ENCODE measurements at places on chromosomes 1 and 21. TPM values are rescaled to one million over a fixed set of nuclear protein-coding genes. Genes with fewer than 3 reads are reported as not detected.

- no peak for DNase-seq
Observed at GRCh38 chr21:42162831-42163510, 56.0 kb upstream of the ABCG1 start.

GRCh38 chr1:41508290-41508689, 23.8 kb upstream of the EDN2 start:
- no peak for DNase-seq

The ESRRG gene
- total RNA-seq, result not detected

The SMCP gene
- total RNA-seq, result not detected

DNA sequence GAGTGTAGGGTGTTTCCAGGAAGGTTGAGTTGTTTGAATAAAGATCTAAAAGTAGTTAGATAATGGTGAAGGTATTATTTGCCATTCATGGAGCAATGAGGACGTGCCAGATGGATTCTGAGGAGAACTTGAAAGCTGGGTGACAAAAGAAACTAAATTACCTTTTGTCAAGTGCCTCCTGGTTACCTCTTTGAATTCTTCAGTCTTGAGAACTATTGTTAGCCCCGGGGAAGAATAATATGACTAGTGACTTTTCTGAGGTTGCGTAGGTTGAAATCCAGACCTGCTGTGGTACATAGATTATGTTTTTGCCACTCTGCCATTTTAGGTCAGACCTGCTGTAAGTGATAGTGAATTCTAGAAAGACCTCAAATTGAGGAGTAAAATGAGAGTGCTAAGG, 11.5 kb downstream of the LAMC1 start:
- DNase-seq, result no peak

GRCh38 chr1:225548140-225548857, 104.6 kb downstream of the ENAH start:
- DNase-seq, result no peak

DNA sequence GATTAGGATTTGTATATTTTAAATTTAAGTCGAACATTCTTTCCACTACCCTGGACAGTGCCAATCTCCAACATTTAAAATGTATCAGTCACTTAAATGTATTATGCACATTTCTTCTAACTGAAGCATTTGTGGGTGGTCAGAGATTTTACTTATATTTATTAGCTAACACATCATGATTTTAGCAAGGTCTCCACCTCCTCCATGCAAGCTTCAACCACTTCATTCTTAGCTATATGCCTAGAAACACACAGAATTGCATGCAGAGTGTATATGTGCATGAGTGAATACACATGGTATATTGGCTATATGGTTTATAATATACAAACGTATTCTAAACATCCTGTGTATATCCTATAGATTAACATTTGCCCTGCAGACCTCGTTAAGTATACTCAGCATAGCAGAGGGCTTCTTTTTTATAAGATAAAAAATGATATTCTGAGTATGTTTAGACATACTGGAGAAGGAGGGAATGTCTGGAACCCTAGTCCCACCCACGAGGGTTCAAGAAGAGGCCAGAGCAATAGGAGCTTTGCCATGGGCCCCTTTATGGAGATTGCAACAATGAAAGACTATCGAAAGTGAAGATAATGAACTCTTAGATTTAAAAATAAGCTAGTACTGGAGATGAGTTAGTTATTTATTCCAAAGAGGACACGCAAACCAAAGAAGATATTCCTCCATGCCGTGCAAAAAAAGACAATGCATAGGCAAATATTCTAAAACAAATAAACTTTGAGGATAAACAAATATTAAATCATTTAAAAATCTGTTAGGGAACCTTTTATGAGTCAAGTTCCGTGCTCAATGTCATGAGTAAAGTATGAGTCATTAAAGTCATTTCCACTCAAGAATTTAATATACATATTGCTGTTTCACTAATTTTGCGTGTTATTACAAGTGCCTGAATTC, 480.4 kb downstream of the SIPA1L2 start:
- no peak for DNase-seq
